ENCODE measurements at places on chromosomes 6 and 20.

DNA sequence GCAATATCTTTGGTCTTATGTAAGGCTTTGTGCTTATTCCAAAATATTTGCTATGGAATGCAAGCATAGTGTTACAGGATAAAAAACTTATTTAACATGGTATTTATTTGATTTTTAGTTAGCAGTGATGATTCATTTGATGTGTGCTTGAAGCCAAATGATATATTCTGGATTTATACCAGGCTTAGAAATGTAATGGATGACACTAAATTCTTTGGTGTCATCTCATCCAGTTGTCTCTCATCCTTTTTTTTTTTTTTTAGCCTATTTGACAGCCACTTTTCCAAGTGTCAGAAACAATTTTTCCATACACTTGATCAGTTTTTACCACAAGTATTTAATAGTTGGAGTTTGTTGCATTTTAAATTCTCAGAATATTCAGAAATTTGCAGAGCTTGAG lies 515.3 kb downstream of the CDKAL1 start:
- DNase-seq = no peak

GRCh38 chr6:30979690-30980089 lies 3.8 kb upstream of the MUC21 start:
- no peak for DNase-seq

DNA sequence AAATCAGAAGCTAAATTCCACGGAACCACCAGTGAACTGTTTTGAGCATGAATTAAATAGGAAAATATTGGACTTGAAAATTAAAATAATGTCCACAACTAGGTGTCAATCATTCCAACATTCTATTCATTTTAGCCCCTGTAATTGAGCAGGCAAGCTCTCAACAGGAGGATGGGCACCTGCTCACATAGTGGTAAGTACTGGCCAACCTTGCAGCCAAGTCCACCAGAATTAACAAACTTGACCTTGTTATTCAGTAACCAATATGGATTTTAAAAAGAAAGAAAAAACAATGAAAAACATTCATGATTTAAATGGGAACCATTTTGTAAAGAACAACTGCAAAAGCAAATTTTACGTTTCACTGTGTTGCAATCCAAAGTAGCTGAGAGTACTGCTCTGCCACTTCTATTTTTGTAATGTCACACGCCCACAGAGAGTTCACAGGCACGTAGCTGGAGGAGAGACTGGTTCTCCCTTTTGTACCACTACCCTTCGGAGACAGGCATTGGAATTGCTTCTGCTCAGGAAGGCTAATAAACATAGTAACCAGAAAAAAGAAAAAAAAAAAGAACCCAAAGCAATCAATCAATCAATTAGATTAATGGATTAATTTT lies 75.2 kb upstream of the F13A1 start:
- DNase-seq = no peak

- no peak for DNase-seq
Observed at GRCh38 chr6:29388533-29388932, 6.9 kb upstream of the OR12D2 start.

GRCh38 chr6:15410752-15411151 lies 164.9 kb downstream of the JARID2 start:
- DNase-seq = no peak

Data from NCI-H1694 (cell line).